MCF 10A (cell line): ENCODE measurements at places on chromosomes 4 and X. TPM values are rescaled to one million over a fixed set of nuclear protein-coding genes. Genes with fewer than 3 reads are reported as not detected.

- no peak for DNase-seq
Measured at GRCh38 chr4:71171592-71171991, 167.2 kb upstream of the SLC4A4 start.

DNA sequence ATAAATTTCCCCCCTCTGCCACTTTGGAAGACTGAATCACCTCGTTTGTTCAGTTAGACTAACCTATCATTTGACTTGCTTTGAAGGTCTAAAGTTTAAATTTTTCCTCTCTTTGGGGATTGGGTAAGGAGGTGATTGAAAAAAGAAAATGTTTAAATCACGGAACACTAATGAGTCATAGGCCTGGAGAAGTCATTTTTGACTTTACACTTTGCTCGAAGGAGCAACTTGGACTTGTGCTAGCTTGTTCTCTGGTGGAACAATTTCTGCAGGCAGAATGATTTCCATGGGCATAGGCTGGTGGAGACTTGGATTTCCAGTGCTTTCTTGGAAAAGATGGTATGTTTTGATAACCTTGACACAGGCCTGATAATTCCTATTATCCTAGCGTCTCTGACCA, 10.5 kb upstream of the GLUD2 start:
- peak; percentile 66 for DNase-seq

The DIPK2B gene
- not detected in 2 replicates for total RNA-seq

The TMEM271 gene
- not detected in 2 replicates for total RNA-seq

DNA sequence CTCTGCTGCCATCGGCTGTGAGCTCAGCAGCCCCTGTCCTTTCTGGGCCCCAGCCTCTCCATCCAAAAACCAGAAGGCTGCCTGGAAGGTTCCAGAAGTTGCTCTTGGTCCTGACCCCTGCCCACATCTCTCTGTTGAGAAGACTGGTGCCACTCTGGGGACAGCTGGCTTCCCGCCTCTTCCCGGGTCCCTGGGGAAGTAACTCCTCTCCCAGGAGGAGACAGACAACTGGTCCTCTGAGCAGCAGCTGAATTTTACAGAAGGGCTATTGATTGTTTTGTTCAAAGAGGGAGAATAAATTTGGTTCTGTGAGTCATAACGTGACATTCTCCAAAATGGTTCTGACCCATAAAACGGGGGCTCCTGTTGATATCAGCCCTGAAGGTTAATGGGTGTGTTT, 61.2 kb downstream of the TRMT44 start:
- DNase-seq, result no peak

- peak; percentile 11 for DNase-seq
Measured at GRCh38 chr4:2694691-2695090, 61.4 kb downstream of the TNIP2 start.

DNA sequence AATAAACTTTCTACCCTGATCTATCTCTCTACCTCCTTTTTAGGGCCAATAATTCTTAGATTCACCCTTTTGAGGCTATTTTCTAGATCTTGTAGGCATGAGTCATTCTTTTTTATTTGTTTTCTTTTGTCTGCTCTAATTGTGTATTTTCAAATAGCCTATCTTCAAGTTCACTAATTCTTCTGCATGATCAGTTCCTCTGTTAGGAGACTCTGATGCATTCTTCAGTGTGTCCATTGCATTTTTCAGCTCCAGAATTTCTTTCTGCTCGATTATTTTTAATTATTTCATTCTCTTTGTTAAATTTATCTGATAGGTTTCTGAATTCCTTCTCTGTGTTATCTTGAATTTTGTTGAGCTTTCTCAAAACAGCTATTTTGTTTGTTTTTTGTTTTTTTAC, 11.3 kb downstream of the CXorf58 start:
- no peak for DNase-seq

- peak; percentile 62 for DNase-seq
Measured at GRCh38 chr4:86595426-86595805, 1.3 kb downstream of the PTPN13 start.

DNA sequence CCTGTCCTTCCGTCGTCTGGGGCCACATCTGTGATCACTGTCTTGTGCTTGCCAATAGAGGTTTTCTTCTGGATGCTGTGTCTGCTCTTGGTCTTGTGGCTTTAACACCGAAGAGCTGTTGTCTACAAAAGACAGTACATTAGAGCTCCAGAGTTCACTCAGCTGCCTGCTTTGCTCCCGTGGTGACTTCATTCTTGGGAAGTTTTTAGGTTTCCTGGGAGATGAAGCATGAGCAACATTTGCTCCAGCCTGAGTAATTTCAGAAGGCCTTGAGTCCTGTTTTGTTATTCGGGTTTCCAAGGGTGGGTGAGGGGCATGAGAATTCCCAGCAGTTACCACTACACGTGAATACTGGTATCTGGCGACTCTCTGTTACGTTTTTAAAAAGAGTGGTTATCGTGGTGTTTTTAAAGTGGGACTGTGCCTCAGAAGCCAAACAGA, 189.2 kb downstream of the SHROOM3 start:
- DNase-seq, result peak; percentile 41

The LARP1B gene
- 56.1 and 62.8 TPM in 2 replicates for total RNA-seq

The RBM41 gene
- 20.2 and 24.7 TPM in 2 replicates for total RNA-seq

DNA sequence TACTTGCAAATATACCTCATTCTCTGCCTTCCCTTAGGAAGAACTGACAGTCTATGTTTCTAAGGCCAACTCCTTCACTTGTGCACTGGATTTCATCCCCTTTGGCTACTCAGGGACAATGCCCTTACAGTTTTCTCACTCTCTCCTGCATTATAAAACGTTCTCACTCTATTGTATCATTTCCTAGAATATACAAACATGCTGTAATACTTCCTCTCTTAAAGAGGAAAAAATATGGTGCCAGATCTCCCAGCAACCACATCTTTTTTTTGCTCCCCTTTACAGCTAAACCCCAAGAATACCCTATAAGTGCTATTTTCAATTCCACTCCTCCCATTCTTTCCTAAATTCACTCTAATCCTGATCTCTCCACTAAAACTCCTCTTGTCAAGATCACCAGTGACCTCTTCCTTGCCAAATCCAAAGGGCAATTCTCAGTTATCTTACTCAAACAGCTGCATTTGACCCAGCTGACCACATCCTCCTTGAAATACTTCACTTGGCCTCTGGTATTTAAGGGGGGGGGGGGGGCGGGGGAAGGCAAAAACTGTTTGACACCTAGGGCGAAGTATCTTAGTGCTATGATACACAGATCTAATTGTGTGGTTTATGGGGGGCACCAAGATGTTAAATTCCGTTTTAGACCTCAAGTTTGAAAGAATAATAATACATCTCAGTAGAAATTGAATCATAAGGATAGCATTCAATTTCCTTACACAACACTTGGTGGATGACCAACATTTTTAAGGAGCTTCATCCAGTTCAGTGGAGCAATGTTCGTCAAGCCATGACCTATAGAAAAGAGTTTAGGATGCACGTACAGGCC, 1.6 kb downstream of the RCHY1 start:
- DNase-seq, result peak; percentile 52

DNA sequence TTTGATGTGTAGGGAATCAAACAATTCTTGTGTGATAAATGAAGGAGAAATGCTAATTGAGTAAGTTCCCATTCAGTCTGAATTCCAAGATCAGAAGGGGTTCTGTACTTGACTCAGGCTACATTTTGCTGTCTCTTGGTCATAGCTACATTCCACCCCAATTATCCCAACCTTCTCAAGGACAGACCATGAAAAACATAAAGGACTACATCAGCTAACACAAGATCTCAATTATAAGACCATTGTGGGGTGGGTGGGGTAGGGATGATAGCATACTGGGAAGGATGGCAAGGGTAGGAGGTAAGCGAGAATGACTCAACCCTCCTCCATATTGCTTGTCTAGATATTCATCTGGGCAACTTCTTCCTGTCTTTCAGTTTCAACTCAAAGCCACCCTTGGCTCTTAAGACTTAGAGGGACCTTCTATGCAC, 87.4 kb upstream of the ETNPPL start:
- no peak for DNase-seq

The KLHL13 gene
- 0.59 and 1.6 TPM in 2 replicates for total RNA-seq

- DNase-seq, result peak; percentile 27
Measured at GRCh38 chrX:69424161-69424560, 80.0 kb upstream of the NALF2 start.

DNA sequence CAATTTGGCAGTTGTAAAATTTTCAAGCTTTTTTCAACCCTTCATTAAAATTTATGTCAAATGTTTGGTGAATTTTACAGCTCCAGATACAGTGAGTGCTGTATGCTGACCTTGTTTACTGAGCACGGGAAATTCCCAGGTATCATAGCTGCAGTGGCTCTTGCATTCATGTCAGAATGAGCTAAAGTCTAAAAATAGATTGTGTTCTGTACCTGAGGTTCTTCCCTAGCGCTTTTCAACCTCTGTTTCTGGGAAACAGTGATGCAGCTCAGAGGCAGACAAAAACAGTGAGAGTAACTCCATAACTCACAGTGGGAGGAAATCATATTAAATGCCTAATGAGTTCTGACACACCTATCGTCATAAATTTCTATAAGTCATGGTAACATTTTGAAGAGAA, 393.8 kb upstream of the GNPDA2 start:
- DNase-seq, result peak; percentile 43

- DNase-seq, result no peak
Measured at GRCh38 chr4:165415910-165416309, 37.1 kb downstream of the CPE start.

The NLRP2B gene
- not detected in 2 replicates for total RNA-seq

The TLR10 gene
- total RNA-seq, result not detected in 2 replicates

- DNase-seq, result no peak
Measured at GRCh38 chr4:42750856-42751255, 94.0 kb upstream of the ATP8A1 start.

The SLC7A11 gene
- total RNA-seq, result 103 and 153 TPM in 2 replicates

DNA sequence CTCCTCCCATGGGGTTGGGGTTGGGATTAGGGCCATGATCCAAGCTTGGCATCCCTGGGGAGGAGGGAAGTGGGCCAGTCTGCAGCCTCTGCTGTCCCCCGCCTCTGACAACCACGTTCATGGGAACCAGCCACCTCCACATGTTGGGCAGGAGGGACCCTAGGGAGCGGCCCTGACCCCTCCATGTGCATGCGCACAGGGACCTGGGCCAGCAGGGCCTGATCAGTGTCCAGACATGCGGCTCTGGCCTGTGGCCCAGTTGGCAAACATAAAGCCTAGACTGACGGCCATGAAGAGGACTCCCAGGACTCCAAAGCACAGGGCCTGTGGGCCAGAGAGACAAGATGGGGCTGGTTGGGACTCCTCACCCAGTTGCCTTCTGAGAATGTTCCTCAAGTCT, 11.3 kb downstream of the SLC38A5 start:
- no peak for DNase-seq

The CFI gene
- 0.16 TPM in 1 of 2 replicates, not detected in the other for total RNA-seq

- peak; percentile 1 for DNase-seq
Measured at GRCh38 chr4:109040441-109040840, 262.0 kb downstream of the COL25A1 start.

The CNKSR2 gene
- not detected in 2 replicates for total RNA-seq

GRCh38 chrX:64437218-64437617, 42.0 kb upstream of the MTMR8 start:
- DNase-seq, result no peak

The BANK1 gene
- not detected in 2 replicates for total RNA-seq
